Glomerular endothelial cell (primary cell): ENCODE measurements at places on chromosomes 11 and 22. TPM values are rescaled to one million over a fixed set of nuclear protein-coding genes. Genes with fewer than 3 reads are reported as not detected.

Gene IFITM10
- total RNA-seq: 1.1 TPM in 1 of 2 replicates, not detected in the other

Gene LDHAL6A
- total RNA-seq: not detected in 2 replicates

Gene CNGA4
- 0.12 TPM in 1 of 2 replicates, not detected in the other for total RNA-seq

Gene PRAME
- total RNA-seq: 0.15 TPM in 1 of 2 replicates, not detected in the other

Gene DEFB131B
- not detected in 2 replicates for total RNA-seq
